IPS-NIHi11 (cell line): ENCODE measurements at places on chromosomes 1 and 21.

- no peak for DNase-seq
Observed at GRCh38 chr1:175604039-175604941, 139.1 kb downstream of the TNR start.

DNA sequence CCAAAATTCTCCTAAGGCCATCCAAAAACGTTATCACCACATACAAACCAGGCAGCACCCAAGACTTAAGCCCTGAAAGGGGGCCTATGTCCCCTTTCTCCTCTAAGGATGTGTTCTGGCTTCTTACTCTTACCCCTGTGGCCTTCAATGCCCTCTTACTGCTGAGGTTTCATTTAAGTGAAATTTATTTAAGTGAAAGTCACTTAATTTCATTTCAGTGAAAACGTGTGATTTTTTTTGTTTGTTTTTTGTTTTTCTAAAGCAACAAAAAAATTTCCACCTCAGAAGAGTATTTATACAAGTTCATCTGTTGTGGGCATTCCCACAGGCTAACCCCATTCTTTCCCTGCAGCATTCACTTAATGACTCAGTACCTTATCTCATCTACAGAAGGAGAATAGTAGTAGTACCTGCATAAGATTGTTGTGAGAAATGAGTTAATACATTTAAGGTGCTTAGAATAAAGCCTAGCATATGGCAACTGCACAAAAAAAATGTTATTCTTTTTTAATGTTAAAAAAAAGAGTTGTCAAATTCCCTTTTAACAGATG is 220.6 kb downstream of the CHRM3 start:
- no peak for DNase-seq

DNA sequence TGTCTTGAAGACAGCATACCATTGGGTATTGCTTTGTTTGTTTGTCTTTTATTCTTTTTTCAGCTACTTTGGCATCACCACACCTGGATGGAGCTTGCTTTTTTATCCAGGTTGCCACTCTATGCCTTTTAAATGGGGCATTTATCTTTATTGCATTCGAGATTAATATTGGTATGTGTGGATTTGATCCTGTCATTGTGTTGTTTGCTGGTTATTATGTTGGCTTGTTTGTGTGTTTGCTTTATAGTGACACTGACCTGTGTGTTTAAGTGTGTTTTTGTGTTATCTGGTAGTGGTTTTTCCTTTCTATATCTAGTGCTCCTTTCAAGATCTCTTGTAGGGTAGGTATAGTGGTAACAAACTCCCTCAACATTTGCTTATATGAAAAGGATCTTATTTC is 24.9 kb upstream of the KCNH1 start:
- DNase-seq, result no peak

DNA sequence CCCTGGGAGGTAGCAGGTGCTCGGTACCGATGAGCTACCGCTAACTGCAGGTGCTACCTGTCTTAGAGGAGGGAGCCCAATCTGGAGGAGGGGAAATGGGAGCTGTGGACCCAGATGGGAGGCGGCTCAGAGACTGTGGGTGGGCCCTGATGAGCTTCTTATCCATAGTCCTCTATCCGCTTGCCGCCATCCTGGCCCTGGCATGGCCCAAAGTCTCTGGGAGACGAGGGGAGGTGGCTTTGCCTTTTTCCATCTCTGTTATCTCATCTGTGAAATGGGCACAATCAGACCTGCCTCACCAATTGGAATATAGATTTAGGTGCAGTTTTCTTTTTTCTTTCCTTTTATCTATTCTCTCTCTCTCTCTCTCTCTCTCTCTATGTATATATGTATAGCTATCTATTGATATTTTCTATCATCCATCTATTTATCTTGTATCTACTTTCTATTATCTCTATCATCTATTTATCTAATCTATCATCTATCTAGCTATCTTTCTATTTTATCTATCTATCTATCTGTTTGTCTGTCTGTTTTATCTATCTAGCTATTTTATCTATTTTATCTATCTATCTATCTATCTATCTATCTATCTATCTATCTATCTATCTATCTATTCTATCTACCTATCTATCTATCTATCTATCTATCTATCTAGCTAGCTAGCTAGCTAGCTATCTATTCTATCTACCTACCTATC is 16.5 kb downstream of the TNFRSF1B start:
- no peak for DNase-seq

DNA sequence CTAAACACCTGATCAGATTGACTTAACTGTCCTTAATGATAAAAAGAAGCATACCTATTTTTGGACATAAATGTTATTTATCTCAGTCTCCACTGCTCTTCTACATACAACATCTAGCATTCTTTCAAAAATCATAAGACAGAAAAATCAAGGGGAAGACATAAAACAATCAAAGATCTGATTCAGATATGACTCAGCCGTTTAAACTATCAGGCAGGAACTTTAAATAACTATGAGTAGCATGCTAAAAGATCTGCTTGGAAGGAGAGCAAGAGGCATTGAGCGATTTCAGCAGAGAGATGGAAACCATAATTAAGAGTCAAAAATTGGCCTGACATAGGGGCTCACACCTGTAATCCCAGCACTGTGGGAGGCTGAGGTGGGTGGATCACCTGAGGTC is 27.2 kb upstream of the SLC22A15 start:
- DNase-seq, result no peak

GRCh38 chr1:26239936-26240335 is 5.9 kb downstream of the CEP85 start:
- DNase-seq, result no peak

DNA sequence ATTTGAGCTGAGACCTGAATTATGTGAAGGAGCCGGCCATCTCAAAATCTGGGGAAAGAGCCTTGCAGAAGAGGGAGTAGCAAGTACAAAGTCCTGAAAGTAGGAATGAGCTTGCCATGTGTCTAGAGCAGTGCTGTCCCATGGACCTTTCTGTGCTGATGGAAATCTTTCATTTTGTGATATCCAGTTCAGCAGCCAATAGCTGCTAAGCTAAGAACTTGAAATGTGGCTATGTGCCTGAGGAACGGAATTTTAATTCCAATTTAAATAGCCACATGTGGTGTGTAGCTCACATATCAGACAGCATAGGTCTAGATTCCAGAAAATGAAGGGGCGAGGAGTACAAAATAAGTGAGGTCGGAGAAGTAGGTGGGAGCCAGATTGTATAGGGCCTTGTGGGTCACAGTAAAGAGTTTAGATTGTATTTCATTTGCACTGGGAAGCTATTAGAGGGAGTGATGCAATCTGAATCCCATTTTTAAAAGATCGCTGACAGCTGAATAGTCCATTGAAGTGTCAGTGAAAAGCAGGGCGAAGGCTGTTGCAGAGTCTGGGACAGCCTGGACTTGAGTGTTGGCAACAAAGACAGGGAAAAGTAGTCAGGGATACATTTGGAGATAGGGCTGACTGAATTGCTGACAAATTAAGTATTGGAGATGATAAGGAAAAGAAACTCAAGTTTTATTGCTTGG is 80.3 kb downstream of the TMEM200B start:
- DNase-seq, result no peak

GRCh38 chr1:108045460-108045859 is 80.5 kb upstream of the VAV3 start:
- no peak for DNase-seq

- no peak for DNase-seq
Observed at GRCh38 chr1:204480515-204480914, 14.1 kb downstream of the PIK3C2B start.

DNA sequence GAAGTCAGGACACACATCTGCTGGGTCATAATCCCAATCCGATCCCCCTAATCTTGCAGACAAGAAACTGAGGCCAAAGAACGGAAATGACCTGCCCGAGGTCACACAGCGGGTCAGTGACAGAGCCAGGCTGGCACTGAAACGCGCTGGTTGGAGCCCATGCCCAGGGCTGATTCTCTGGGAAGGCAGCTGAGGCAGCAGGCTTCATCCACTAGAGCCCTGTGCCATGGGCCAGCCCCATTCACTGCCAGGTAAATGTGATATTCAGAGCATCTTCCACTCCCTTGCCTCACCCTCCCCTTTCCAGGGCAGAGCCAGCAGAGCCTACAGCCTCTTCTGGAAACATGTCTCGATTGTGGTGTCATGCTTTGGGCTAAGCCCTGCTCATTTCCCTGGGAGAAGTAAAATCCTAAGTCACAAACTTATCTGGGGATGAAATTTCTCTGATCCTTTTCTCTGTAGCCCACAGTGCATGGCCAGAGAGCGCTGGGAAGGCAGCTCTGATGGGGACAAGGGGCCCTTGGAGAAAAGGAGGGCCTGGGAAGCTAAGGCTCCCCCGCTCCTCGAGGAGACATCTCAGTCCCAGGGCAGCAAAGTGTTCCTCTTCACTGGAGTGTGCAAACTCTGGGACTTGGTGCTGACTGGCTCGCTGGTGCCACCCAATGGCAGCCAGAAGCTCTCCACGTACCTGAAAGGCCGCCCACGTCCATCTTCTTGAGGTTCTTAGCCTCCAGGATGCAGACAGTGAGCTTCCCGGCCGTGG is 110.4 kb downstream of the SYT2 start:
- DNase-seq, result peak; percentile 90

DNA sequence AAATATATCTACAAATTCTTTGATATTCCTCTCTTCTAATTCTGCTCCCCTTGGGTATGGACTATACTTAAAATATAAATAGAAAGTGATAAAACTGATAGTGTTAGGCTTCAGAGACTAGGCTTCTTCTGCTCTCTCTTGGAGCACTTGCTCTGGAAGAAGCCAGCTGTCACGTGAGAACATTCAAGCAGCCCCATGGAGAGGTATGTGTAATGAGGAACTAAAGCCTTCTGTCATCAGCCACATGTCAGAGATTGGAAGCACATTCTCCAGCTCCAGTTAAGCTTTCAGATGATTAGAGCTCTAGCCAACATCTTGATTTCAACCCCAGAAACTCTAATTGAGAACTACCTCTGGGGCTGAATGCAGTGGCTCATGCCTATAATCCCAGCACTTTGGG is 34.3 kb downstream of the XKR8 start:
- DNase-seq, result no peak

DNA sequence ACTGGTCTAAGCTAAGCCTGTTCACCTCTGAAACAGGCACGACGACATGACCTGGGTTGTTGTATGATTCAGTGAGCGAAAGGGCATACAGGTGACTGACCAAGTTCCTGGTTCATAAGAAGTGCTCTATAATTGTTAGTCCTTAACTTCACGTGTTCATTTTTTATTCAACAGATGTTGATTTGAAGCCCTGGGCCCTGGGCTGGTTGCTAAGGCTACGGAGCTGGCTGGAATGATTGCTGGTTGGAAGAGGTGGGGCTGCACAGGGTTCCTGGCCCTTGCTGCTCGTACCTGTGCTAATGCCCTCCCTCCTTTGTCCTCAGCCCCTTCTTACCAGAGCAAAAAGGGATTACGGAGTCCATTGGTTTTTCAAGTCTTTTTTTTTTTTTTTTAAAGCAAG is 111.3 kb upstream of the CSF3R start:
- DNase-seq, result no peak

DNA sequence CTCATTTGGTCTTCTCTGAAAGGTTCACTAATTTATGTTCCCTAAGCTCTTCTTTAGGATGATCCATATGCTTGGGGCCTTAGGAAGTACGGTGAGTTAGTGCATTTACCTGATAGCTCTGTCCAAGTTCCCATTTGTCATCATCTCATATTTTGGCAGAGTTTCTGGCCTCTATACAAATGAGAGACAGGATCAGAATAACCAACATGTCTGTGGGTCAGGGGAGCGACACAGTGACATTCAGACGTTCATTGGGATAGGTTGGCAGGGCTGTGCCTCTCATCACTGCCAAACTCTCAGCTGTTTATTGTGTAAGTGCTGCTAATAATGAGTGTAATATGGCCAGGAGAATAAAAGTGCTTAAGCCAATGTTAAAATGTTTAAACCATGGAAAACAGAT is 561.1 kb upstream of the ZRANB2 start:
- DNase-seq, result no peak

- DNase-seq, result peak; percentile 7
Observed at GRCh38 chr21:18810136-18810535, 406.6 kb upstream of the TMPRSS15 start.

- DNase-seq, result peak; percentile 4
Observed at GRCh38 chr1:22344329-22344630, 107.4 kb upstream of the ZBTB40 start.

GRCh38 chr1:157239936-157240335 is 101.7 kb upstream of the ETV3 start:
- no peak for DNase-seq

- DNase-seq, result no peak
Observed at GRCh38 chr1:19061798-19062197, 105.3 kb upstream of the IFFO2 start.

- no peak for DNase-seq
Observed at GRCh38 chr1:38778051-38778450, 81.5 kb downstream of the RRAGC start.

DNA sequence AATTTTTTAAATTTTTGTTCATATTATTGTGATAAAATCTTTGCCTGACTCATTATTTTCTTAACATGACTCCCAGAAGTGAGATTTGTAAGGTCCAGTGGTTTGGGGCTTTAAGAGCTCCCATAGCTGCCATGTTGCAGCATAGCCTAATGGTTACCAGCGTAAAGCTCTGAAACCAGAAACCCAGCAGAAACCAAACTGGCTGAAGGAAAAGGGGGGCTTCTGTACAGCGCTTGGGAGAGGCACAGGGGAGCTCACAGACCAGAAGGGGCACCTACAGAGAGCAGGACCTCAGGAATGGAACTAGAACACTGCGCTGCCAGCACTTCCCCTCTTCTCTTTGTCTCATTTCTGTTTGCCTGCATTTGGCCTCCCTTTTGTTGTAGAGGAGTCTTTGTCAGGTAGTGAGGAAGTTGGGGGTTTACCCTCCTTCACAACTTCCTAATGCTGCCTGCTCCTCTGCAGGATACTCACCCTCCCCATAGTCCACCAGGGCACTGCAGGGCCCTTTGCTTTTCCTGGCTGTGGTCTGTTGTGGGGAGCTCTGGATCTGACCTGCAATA is 2.6 kb upstream of the PYCR2 start:
- DNase-seq, result no peak

- no peak for DNase-seq
Observed at GRCh38 chr1:8211883-8212579, 105.9 kb upstream of the SLC45A1 start.

DNA sequence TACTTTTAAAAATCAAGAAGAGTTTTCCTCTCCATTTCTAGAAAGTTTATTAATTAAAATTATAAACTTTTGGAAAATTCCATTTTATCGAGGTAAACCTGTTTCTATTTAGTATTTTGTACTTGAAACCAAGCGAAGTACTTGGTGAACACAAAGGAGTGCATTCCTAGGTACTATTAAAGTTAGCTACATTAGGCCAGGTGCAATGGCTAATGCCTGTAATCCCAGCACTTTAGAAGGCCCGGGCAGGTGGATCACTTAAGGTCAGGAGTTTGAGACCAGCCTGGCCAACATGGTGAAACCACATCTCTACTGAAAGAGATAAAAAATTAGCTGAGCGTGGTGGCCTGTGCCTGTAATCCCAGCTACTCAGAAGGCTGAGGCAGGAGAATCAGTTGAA is 292.2 kb downstream of the NTNG1 start:
- no peak for DNase-seq

- DNase-seq, result no peak
Observed at GRCh38 chr1:9520411-9520810, 18.9 kb upstream of the SLC25A33 start.
